Activated CD4-positive, alpha-beta T cell treated with anti-CD3 and anti-CD28 coated beads for 36 hours (primary cell): ENCODE measurements at places on chromosomes 3 and 15.

- no peak for DNase-seq
These were observed 9.1 kb upstream of the HDAC11 start for GRCh38 chr3:13470894-13471574.

GRCh38 chr15:74891469-74891868, 1.6 kb downstream of the MPI start:
- DNase-seq: no peak

DNA sequence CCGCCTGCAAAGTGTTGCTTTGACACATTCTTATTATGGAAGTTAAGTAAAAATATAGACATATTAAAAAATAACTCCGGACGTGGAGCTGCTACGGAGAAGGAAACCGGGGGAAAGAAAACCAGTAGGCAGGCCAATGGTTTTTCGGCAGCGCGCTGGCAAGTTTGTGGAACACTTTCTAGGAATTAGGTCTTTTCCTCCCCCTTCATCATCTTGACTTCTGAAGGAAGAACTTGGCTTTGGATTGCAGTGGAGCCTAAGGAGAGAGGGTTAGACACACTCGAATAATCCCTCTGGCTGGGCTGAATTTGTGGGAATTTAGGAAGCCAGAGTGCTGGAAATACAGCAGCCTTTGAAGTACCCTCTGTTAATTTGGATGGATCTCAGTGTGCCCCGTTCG, 317 bp downstream of the ROBO2 start:
- no peak for DNase-seq

- DNase-seq: no peak
These were observed 81.4 kb upstream of the SLC25A26 start for GRCh38 chr3:66139415-66139814.

DNA sequence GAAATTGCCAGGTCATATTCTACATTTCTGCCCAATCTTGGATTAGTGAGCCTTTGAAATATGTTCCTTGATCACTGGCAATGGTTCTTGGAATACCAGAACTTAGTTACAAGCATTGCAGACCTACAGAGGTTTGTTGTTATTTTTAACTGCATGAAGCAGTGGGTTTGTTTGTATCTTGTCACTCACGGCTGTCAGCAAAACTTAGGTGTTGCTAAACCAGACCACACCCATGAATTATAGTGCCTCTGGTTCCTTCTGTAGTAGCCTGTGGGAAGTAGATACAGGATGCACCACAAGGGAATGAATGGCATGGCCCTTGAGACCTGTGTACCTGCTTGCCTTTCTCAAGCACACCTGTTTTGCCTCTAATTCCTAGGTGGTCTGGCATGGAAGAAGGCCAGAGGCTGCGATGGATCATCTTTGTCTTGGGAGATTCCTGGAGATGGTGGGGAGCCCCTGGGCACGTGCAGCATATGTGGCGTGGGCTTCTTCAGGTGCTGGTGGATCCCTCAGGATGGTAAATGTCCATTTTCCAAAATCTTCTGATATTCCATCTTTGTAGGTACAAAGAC, 138.8 kb downstream of the SNRPN start:
- DNase-seq: no peak
